ENCODE measurements at places on chromosomes 11 and 22. TPM values are rescaled to one million over a fixed set of nuclear protein-coding genes. Genes with fewer than 3 reads are reported as not detected.

SERHL2 gene
- total RNA-seq: 1.6 TPM

HBD gene
- not detected for total RNA-seq

ABCC8 gene
- 2.1 TPM for total RNA-seq

ROBO4 gene
- total RNA-seq: 27.6 TPM

MMP10 gene
- total RNA-seq: not detected

PDGFB gene
- 19.9 TPM for total RNA-seq

SGSM1 gene
- total RNA-seq: 11.6 TPM

MYOD1 gene
- not detected for total RNA-seq

ABCG4 gene
- total RNA-seq: 1.1 TPM

SLC22A25 gene
- total RNA-seq: not detected

BACE1 gene
- 14.9 TPM for total RNA-seq

CYP2D6 gene
- not detected for total RNA-seq

P2RY6 gene
- 1.5 TPM for total RNA-seq

OTOG gene
- total RNA-seq: not detected

GNG3 gene
- not detected for total RNA-seq

DRD4 gene
- not detected for total RNA-seq

NCF4 gene
- 6.8 TPM for total RNA-seq

RRP8 gene
- total RNA-seq: 22.1 TPM

P4HA3 gene
- 0.17 TPM for total RNA-seq

C22orf42 gene
- not detected for total RNA-seq

BIK gene
- not detected for total RNA-seq

TRPM5 gene
- not detected for total RNA-seq

FAM227A gene
- 0.20 TPM for total RNA-seq

TMPRSS13 gene
- total RNA-seq: 0.15 TPM

PATE2 gene
- total RNA-seq: not detected

RAB3IL1 gene
- 11.1 TPM for total RNA-seq
